ENCODE measurements at places on chromosomes 2 and 18. TPM values are rescaled to one million over a fixed set of nuclear protein-coding genes. Genes with fewer than 3 reads are reported as not detected.
A peak's percentile ranks its signal among the peaks of the same experiment; 100 is the strongest.

GRCh38 chr2:203914546-203915182 lies 21.9 kb upstream of the ICOS start:
- H3K27ac ChIP-seq = no peak overlapping the region
- no peaks in the 10 kb centered on the region for H3K36me3 ChIP-seq

Gene PTPRN
- total RNA-seq = 4.9 TPM

DNA sequence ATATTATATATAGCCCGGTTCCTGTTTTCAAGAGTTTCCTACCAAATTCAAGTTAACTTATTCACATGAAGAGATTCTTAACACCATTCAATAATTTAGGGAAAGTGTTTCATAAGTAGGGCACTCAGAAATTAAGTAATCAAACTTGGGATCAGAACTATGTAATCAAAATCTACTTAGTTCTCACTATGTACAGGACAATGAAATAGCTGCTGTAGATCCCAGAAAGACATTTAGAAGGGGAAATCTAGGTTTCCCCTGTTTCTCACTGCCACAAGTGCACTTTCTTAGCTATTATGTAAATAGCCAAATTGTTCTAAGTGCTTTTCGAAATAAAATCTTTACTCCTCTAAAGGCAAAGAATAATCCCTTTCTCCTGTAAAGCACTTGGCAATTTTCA lies 493.6 kb upstream of the SETBP1 start:
- DNase-seq = no peak
- no peaks in the 10 kb centered on the region for H3K36me3 ChIP-seq
- no peaks in the 10 kb centered on the region for H3K27me3 ChIP-seq
- no peak overlapping the region for H3K27ac ChIP-seq
- peaks cover 5% of the 10 kb centered on the region for H3K4me1 ChIP-seq

GRCh38 chr2:98656800-98657199 lies 48.4 kb downstream of the UNC50 start:
- no peaks in the 10 kb centered on the region for H3K27me3 ChIP-seq
- H3K4me1 ChIP-seq = no peaks in the 10 kb centered on the region
- H3K27ac ChIP-seq = no peak overlapping the region
- no peak overlapping the region for H3K4me3 ChIP-seq
- no peak for DNase-seq
- H3K36me3 ChIP-seq = no peaks in the 10 kb centered on the region

Gene C2orf66
- total RNA-seq = 0.05 TPM

DNA sequence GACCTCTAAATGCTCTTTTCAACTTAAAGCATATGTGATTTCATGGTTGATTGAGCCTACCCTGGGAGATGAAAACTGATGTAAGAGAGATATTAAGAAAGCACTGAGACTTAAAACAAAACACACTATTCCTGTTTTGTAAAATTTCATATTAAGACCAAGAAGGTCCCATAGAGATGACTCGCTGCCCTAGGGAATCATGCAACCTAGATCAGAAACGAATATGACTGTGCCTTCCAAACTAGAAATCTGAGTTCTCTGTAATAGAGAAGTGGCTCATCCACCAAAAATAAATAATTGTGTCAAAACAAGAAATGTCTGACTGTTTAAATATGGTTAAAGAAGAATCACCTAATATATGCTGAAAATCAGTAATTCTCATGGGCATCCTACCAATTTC lies 776.8 kb upstream of the SOX11 start:
- no peaks in the 10 kb centered on the region for H3K27me3 ChIP-seq
- no peaks in the 10 kb centered on the region for H3K4me1 ChIP-seq
- no peaks in the 10 kb centered on the region for H3K36me3 ChIP-seq
- no peak overlapping the region for H3K4me3 ChIP-seq
- no peak overlapping the region for H3K27ac ChIP-seq
- DNase-seq = no peak

GRCh38 chr2:166831930-166832329 lies 56.4 kb upstream of the XIRP2 start:
- no peak for DNase-seq
- H3K4me1 ChIP-seq = no peaks in the 10 kb centered on the region
- no peak overlapping the region for H3K4me3 ChIP-seq

GRCh38 chr2:101395545-101396315 lies 8.4 kb upstream of the CREG2 start:
- H3K4me1 ChIP-seq = peaks cover 26% of the 10 kb centered on the region
- no peak for DNase-seq
- no peaks in the 10 kb centered on the region for H3K36me3 ChIP-seq

GRCh38 chr2:144927429-144927828 lies 407.5 kb upstream of the ZEB2 start:
- no peak overlapping the region for H3K4me3 ChIP-seq
- H3K36me3 ChIP-seq = no peaks in the 10 kb centered on the region
- no peaks in the 10 kb centered on the region for H3K4me1 ChIP-seq
- H3K27me3 ChIP-seq = no peaks in the 10 kb centered on the region
- no peak overlapping the region for H3K27ac ChIP-seq

- no peaks in the 10 kb centered on the region for H3K4me1 ChIP-seq
- no peak overlapping the region for H3K27ac ChIP-seq
- H3K27me3 ChIP-seq = no peaks in the 10 kb centered on the region
- no peak for DNase-seq
- H3K36me3 ChIP-seq = no peaks in the 10 kb centered on the region
Observed at GRCh38 chr18:26255695-26256622, 29.7 kb downstream of the TAF4B start.

DNA sequence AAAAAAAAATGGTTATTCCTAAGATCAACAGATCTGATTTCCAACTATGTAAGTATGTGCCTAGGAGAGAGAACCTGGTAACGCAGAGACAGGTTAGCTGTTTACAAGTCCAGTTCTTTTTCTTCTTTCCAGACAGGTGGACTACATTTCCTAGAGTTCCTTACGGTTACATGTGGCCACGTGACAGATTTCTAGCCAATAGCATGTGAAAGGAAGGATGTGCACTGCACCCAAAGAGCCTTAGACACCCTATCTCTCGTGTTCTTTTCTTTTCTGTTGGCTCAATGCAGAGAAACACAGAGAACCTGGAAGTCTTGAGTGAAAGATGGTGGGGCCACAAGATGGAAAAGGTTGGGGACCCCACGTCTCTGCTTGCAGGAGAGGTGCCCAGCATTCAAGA lies 375.9 kb downstream of the TNS1 start:
- H3K27me3 ChIP-seq = no peaks in the 10 kb centered on the region
- H3K4me3 ChIP-seq = no peak overlapping the region
- H3K27ac ChIP-seq = no peak overlapping the region

DNA sequence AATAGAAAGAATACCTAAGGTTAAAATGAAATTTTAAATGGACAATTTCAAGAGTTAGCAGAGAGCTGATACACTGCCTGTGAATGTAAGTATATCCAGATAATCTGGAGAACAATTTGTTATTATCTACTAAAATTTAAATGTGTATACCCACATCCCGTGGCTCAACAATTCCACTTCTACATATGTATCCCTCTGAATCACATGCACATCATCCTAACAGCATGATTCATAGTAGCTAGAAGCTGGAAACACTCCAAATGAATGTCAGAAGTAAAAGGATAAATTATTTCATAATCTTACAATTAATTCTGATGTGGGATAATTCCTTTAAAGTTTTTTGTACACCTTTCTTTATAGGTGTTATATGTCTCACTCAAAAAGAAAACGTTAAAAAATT lies 87.9 kb downstream of the CNTNAP5 start:
- H3K36me3 ChIP-seq = no peaks in the 10 kb centered on the region
- H3K27ac ChIP-seq = no peak overlapping the region
- no peaks in the 10 kb centered on the region for H3K4me1 ChIP-seq
- no peaks in the 10 kb centered on the region for H3K27me3 ChIP-seq
- DNase-seq = no peak

GRCh38 chr2:50596515-50596914 lies 435.4 kb downstream of the NRXN1 start:
- no peaks in the 10 kb centered on the region for H3K36me3 ChIP-seq
- H3K4me3 ChIP-seq = no peak overlapping the region
- no peak overlapping the region for H3K27ac ChIP-seq
- H3K27me3 ChIP-seq = no peaks in the 10 kb centered on the region

- peaks cover 17% of the 10 kb centered on the region for H3K4me1 ChIP-seq
- H3K27me3 ChIP-seq = no peaks in the 10 kb centered on the region
- H3K4me3 ChIP-seq = no peak overlapping the region
- H3K36me3 ChIP-seq = 0 out of 2 replicates have a peak, but pooled peaks cover 6% of the 10 kb centered on the region
Observed at GRCh38 chr2:238912228-238912915, 64.5 kb downstream of the TWIST2 start.

Gene GPN1
- total RNA-seq = 70.2 TPM

DNA sequence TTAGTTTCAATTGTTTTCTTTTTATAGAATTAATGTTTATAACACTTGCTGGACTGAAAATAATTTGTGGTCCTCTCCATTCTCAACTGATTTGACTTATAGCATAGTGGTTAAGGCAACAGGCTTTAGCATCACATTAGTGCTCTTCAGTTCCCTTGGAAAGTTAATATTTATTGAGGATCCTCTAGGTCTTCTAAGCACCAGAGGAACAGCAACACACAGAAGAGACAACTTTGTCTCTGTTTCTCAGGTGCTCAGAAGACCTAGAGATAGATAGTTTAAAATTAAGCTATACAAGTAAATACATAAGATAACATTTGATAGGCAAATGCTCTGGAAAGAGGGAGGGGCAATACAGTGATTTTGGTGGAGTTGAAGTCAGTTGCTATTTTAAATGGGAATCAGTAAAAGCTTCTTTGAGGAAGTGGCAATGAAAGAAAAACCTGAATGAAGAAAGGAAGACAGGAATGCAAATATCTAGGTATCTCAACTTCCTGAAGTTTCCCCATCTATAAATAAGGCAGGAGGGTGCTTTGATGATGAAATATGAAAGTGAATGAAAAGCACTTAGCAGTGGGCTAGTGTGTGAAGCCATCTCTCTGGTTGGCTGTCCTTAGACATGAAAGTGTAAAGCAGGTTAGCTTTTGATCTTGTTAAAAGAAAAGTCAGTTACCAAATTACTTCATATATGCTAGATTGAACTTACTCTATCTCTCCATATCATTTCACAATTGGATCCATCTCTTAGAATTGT lies 7.9 kb downstream of the NEUROD1 start:
- no peak for DNase-seq
- no peaks in the 10 kb centered on the region for H3K4me1 ChIP-seq
- no peaks in the 10 kb centered on the region for H3K36me3 ChIP-seq
- peaks cover 16% of the 10 kb centered on the region for H3K27me3 ChIP-seq
- H3K27ac ChIP-seq = no peak overlapping the region
- no peak overlapping the region for H3K4me3 ChIP-seq

Gene EN1
- total RNA-seq = 4.7 TPM

Gene COL5A2
- 1,030 TPM for total RNA-seq

Gene SLC23A3
- total RNA-seq = not detected

Gene ELOA2
- total RNA-seq = not detected

Gene HOXD3
- 0.66 TPM for total RNA-seq

GRCh38 chr2:148013876-148014275 lies 6.7 kb downstream of the ORC4 start:
- H3K27me3 ChIP-seq = no peaks in the 10 kb centered on the region
- H3K4me3 ChIP-seq = no peak overlapping the region
- no peak for DNase-seq
- no peaks in the 10 kb centered on the region for H3K36me3 ChIP-seq
- H3K4me1 ChIP-seq = no peaks in the 10 kb centered on the region
- H3K27ac ChIP-seq = no peak overlapping the region

- H3K36me3 ChIP-seq = no peaks in the 10 kb centered on the region
- peak; percentile 68 for DNase-seq
- H3K27me3 ChIP-seq = no peaks in the 10 kb centered on the region
- no peak overlapping the region for H3K4me3 ChIP-seq
- peaks cover 43% of the 10 kb centered on the region for H3K4me1 ChIP-seq
- H3K27ac ChIP-seq = peak overlapping the region; percentile 89
Observed at GRCh38 chr2:231612109-231612455, 19.4 kb downstream of the TEX44 start.

GRCh38 chr2:191020742-191021381 lies 6.9 kb upstream of the STAT1 start:
- H3K27me3 ChIP-seq = no peaks in the 10 kb centered on the region
- peak overlapping the region; percentile 56 for H3K4me3 ChIP-seq
- H3K27ac ChIP-seq = peak overlapping the region; percentile 98
- no peak for DNase-seq
- H3K36me3 ChIP-seq = no peaks in the 10 kb centered on the region

DNA sequence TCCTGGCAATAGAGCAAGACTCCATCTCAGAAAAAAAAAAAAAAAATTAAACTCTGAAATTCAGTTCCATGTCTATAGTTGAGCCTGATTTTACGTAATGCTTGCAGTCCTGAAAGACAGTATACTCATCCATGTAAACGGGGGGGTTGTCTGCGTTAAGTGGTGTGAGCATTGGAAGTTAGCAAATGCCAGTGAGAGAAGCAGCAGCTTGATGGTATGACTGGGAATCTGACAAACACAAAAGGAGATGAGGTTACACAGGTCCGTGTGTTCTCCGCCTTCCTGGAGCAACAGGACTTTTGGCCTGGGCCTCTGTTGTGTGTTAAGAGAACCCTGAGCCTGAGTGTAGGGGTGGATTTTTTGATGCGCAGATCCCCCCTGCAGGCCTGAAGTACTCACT lies 82.9 kb downstream of the PRKCE start:
- H3K4me3 ChIP-seq = no peak overlapping the region
- no peaks in the 10 kb centered on the region for H3K4me1 ChIP-seq
- no peaks in the 10 kb centered on the region for H3K27me3 ChIP-seq
- DNase-seq = no peak
- no peak overlapping the region for H3K27ac ChIP-seq
- no peaks in the 10 kb centered on the region for H3K36me3 ChIP-seq

GRCh38 chr2:196925768-196926561 lies 542 bp downstream of the PGAP1 start:
- H3K36me3 ChIP-seq = peaks cover 4% of the 10 kb centered on the region
- H3K4me1 ChIP-seq = 0 out of 2 replicates have a peak, but pooled peaks cover 4% of the 10 kb centered on the region
- peak; percentile 49 for DNase-seq
- H3K27ac ChIP-seq = peak overlapping the region; percentile 72
- peak overlapping the region; percentile 64 for H3K4me3 ChIP-seq

Gene ANTXR1
- total RNA-seq = 30.8 TPM

DNA sequence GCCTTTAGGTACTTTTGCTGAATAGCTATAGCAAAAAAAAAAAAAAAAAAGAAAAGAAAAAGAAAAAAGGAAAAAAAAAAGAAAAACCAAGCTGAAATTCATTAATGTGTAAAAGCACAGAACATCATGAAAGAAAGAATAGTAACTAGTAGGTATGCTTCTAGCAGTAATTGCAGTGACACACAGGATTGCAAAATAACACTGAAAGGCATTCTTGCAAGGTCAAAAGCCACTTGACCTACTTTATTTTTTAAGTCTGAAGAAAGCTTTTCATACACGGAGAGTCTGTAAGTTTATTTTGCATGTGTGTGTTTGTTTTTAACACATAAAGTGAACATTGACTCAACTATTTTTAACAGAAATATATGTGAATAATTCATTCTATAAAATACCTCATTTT lies 54.4 kb downstream of the DOK6 start:
- H3K4me1 ChIP-seq = no peaks in the 10 kb centered on the region
- no peaks in the 10 kb centered on the region for H3K36me3 ChIP-seq
- H3K27me3 ChIP-seq = no peaks in the 10 kb centered on the region
- no peak for DNase-seq
- H3K4me3 ChIP-seq = no peak overlapping the region
- H3K27ac ChIP-seq = no peak overlapping the region

GRCh38 chr18:23986600-23987359 lies 27.8 kb upstream of the TTC39C start:
- no peak for DNase-seq
- no peak overlapping the region for H3K27ac ChIP-seq
- H3K4me3 ChIP-seq = no peak overlapping the region
- H3K36me3 ChIP-seq = no peaks in the 10 kb centered on the region
